ENCODE measurements at places on chromosomes 3 and 15.

DNA sequence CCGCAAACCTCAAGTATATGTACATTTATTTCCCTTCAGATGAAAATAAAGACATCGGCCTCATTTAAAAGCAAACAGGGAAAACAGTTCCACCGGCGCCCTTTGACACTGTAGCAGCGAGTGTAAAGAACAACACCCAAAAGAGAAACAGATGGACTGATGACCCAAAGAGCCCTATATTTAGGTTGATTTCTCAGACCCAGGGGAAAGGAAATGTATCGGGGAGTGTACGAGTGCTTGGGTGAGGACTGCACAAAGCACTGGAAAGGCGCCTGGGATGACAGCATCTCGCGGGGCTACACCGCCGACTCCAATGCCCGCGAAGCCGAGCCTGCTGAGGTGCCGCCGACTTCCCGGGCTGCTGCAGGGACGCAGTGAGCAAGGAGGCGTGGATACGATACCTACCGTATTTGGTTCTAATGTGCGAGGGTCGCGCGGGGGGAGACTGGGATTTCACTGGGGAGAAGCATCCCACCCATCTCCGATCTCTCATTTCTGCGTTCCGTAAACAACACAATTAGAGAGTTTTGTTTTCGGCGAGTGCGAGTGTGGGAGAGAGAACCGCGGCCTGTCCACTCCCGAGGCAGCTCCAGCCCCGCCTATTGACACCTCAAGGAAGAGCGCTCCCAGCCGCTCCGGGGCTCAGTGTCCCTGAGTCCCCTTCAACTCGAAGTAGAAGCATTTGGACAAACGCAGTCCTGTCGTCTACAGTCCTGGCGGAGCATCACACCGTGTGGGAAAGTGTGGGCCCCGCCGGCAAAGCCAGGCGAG lies 2.0 kb downstream of the MECOM start:
- DNase-seq, result peak; percentile 22

DNA sequence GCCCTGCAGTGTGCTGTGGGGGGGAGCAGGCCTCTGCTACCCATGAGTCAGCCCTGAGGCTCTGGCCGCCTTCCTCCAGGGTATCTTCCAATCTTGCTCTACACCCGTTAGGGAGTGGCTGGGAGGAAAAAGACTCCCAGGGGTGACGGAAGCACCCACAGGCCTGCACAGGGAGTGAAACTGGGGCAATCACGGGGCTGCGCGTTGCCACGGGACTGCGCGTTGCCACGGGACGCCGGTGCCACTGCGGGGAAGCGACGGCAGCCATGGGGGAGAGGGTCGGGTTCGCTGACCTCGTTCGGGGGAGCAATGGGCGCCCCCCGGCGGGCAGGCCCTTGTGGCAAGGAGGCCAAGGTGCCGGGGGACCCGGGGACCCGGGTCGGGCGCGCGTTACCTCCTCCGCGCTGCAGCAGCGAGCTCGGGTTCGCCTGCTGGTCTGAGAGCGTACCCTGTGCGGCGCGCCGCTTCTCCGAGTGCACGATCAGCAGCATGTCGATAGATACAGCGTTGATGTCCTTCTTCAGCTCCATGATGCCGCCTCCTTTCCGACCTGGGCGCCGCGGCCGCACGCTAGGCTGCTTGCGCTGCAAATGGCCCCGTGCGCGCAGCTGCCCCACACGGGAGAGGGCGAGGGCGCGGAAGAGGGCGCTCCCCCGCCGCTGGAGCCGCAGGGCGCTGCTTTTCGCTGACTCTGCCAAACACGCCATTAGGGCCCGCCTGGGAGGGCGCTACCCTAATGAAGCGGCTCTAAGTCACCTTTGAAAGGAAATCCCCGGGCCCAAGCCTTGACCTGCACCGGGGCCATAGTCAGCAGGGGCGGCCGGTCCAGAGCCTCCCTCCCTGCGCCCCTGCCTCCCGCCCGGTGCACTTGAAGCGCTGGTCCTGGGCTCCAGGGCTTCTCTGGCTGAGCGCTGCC lies at the start of gene KY:
KY (minus strand) TSS at position 592 of the 916 bp plus-strand sequence; CDS start at position 530, 62 bp downstream.
- peak; percentile 33 for DNase-seq

- DNase-seq, result no peak
Observed at GRCh38 chr3:30989276-30990030, 95.0 kb upstream of the GADL1 start.

DNA sequence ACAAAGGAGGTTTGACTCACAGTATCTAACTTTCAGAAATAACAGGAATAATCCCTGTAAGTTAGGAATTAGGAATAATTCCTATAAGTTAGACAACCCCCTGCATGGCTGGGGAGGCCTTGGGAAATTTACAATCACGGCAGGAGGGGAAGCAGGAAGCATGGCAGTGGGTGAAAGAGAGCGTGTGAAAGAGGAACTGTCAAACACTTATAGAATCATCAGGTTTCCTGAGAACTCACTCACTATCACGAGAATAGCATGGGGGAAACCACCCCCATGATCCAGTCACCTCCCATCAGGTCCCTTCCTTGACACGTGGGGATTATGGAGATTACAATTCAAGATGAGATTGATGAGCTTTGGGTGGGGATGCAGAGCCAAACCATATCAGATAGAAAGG lies 385.5 kb downstream of the IL20RB start:
- DNase-seq, result no peak

GRCh38 chr15:62912282-62912681 lies 130.3 kb upstream of the TPM1 start:
- no peak for DNase-seq

DNA sequence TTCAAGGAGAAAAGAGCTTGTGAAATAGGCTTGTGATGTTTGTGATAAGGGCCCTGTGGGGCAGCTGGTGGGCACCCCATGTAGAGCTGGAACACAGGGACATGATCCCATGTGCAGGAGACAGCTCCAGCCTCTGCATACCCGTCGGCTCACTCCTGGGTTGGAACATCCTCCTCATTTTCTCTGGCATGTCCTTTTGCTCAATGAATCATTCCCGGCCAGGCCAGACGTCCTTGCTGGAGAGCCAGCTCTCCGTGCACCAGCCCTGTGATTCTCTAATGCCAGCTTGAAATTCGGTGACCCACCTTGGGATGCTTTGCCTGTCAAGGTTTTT lies 77.3 kb downstream of the SMAD3 start:
- no peak for DNase-seq

DNA sequence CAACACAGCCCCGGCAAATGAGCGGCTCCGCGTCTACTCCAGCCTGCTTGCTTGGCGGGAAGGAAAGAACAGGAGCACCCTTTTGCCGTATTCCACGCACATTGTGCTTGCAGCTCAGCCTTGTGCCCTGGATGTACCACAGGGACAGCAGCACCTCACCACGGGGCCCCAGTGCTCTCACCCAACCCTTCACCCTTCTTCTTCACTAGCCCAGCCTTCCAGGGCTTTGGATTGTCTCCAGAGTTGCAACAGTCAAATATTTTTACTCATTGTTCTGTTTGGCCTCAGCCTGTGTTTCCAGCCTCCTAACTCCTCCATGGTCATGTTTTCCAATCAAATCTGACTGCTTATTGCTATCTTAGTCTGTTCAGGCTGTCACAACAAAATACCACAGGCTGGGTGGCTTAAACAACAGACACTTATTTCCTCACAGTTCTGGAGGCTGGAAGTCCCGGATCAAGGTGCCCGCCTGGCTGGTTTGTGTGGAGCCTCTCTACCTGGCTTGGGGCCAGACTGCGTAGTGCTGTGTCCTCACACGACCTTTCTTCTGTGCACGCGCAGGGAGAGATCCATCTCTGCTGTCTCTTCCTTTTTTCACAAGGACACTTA lies 79.2 kb upstream of the ABHD17C start:
- DNase-seq, result peak; percentile 46

DNA sequence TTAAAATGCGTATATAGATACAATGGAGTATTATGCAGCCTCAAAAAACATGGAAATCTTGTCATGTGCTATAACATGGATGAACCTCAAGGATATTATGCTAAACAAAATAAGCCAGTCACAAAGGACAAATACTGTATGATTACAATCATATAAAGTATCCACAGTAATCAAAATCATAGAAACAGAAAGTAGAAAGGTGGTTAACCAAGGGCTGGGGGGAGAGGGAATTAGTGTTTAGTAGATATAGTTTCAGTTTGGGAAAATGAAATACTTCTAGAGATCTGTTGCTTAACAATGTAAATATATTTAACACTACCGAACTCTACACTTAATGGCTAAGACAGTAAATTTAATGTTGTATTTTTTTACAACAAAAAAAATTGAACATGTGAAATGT lies 9.0 kb downstream of the TOP2B start:
- no peak for DNase-seq

DNA sequence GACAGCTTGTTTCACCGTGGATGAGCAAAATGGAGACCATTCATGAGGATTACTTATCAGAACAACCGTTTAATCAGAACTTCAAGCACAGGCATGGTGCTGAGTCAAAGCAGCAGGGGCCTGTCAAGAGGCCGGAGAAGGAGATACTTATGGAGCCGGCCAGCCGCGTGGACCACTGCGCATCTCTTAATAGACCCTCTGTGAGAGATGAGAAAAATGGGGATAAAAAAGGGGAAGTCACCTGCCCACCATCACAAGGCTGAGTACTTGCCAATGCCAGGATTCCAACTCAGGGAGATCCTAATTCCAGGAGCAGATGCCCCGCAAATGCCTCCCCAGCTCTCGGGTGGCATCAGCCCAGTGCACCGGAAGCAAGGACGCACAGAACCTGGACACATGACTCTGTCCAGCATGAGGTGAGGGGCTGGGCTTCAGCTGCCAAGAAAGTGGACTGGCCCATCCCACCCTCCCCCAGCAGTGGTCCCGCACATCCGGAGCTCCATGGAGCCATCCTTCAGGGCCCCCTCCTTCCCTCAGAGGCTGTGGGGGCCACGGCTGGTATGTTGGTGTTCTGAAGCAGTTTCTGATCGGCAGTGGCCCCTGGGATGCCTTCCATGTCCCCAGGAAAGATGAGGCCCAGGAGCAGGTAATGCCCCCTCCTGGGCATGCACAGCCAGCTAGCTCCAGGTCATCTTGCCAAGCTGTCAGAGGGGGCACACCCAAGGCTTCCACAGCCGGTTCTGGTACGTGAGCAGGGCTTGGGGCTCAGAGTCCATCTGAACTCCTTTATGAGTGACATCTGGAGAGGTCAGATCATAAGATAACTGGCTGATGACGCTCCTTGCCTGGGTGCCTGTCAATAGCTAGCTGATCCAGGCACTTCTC lies 143.8 kb downstream of the ATP10A start:
- DNase-seq, result no peak

DNA sequence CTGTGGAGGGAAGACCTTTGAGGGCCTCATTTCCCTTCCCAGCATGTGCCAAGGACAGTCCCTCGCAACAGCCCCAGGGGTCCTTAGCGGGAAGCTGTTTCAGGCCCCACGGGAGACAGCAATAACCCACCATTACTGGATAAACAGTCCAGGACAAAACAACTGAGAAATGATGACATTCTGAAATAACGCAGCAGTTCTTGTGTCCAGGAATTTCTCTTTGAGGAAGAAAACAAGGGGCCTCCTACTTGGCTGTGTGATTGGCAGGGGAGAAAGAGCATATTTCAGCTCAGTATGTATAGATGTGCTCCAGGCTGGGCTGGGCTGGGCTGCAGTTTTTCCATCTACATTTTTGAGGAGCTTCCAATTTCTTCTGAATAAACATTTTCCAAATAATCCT lies 82.2 kb upstream of the THBS1 start:
- DNase-seq, result no peak

GRCh38 chr3:4467522-4467867 lies 426 bp upstream of the SUMF1 start:
- DNase-seq, result no peak

DNA sequence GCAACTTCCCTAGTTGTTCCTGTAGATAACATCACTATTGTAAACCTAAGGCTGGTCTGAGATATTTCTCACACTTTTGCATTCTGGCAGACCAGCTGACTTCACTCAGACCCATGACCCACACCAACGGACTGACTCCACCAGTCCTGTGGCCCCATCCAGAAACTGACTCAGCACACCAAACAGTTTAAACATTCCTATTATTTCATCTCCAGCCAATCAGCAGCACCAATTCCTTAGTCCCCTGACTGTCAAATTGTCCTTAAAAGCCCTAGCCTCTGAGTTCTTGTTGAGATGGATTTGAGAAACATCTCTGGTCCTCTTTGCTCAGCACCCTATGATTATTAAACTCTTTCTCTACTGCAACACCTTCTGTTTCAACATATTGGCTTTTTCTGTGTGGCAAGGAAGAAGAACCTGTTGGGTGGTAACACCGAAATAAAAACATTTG lies 12.2 kb upstream of the IDH2 start:
- no peak for DNase-seq

DNA sequence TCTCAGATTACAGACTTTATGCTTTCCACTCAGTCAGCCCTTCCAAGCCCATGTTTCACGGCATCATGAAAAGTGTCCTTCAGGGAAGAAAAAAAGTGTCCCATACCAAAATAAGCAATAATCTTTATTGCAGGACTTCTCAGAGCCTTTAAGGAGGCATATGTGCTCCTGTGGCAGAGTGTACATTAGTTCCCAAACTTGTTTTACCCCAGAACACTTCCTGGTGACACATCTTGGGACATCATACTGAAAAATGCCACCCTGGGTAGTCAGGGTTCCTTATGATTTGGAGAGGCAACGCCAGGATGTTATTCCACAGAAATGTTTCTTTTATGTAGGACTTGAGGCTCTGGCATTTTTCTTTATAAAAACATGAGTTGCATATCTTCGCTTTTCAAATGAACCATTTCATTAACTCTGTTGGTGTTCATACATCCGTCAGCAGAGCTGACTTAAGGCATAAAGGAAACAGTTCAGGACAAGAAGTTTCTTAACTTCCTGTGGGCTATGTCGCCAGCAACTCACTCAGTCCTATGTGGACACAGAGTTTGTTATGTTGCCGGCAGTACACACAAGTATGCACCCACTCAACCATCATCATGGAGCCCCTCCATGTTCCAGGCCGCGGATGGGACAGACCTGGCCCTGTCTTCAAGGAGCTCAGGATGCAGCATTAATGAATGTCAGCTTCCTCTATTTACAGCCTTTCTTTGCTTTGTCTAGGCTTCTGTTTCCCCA lies 63.8 kb downstream of the CASR start:
- DNase-seq, result no peak

GRCh38 chr15:100671858-100672543 lies 69.6 kb downstream of the ASB7 start:
- no peak for DNase-seq
